ENCODE measurements at places on chromosomes 7 and 10.

DNA sequence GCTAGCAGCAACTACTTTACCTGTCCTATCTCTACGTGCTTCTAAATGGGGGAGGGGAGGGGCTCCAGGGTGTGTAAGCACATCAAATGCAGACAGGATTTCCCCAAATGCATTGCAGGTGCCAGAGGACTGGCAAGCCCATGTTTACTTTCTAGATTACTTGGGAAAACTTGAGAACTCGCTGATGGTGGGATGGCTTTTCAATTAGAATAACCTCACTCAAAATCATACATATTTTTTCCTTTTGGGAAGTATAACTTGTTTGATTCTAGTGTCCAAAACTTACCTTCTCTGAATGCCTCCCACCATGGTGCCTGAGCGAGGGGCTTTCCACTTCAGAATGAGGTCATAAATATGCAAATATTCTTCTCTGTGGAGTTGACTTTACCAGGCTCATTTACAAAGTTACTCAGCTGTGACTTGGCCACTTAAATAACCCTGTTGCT, 191.3 kb upstream of the RHOBTB1 start:
- DNase-seq, result no peak

- DNase-seq, result no peak
Observed at GRCh38 chr10:21095073-21095472, 198.0 kb upstream of the NEBL start.

GRCh38 chr10:109902992-109903947, 20.0 kb downstream of the XPNPEP1 start:
- no peak for DNase-seq

- no peak for DNase-seq
Observed at GRCh38 chr10:116185199-116185867, 87.7 kb downstream of the GFRA1 start.

DNA sequence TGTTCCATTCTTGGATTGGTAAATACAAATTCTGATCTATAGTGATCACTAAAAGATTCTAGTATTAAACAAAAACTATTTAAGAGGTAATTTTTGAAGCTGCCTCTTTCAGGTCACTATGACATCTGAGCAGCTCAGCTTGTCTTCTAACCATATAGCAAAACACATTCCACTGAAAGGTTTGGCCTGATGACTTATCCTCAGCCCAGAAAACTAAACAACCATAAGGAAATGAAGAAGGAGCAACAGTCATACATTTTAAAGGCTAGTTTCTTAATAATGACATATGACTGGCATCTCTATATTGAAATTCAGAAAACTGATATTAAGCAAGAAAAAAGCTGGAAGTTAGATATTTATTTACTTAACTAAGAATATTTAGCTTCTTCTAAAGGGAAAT, 24.6 kb downstream of the NT5C2 start:
- DNase-seq, result no peak

DNA sequence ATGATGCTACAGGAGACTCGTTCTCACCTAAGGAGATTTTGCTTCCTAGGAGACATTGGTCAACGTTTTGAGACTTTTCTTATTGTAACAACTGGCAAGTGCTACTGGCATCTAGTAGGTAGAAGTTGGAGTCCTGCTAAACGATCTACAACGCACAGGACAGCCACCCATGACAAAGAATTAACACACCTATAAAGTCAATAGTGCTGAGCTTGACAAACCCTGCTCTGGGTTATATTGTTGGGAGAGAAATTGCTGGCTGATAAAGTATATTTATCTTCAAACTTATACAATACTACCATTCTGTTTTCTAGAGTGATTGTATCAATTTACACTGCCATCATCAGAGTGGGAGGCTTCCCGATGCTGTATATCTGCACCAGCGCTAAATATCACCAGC, 57.8 kb downstream of the SAMD9 start:
- DNase-seq, result no peak

GRCh38 chr7:158880973-158881372, 24.6 kb downstream of the DYNC2I1 start:
- no peak for DNase-seq

- DNase-seq, result no peak
Observed at GRCh38 chr10:97713339-97713825, at the start of gene MARVELD1. Gene MARVELD1, plus strand, starts transcription at chr10:97713730. Its CDS starts 147 bp downstream, at chr10:97713877.

DNA sequence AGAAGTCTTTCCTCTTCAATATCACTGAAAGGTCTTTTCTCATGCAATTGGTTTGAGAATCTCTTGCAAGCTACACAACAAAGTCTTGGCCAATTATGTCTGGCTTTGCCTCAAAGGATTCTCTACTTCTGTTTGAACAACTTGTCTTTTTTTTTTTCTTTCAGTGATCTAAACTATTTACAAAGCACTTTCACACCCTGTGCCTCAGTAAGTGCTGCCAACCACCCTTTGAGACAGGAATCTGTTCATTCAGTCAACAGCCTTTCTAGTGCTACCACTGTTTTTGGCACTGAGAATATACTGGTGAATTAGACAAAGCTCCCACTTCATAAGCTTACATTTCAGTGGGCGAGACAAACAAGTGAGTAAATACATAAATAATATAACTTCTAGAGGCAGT, 26.9 kb upstream of the SDK1 start:
- no peak for DNase-seq

DNA sequence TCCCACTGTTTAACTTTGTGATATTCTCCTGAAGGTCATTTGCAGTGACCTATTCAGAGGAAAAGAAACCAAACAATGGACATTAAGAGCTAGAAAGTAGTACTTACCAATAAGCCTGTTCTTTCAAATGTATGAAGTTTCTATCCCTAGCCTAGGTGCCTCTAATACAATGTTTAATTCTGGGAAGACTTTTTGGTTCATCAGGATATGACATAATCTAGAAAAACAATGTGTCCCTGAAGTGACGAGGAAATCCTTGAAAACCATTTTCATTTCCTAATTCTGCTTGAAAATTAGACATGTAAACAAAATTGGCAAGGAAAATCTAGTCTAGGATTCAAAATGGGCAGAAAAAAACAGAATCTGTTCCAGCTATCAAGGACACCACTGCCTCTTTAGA, 36.1 kb downstream of the ARHGAP19 start:
- no peak for DNase-seq

- DNase-seq, result no peak
Observed at GRCh38 chr7:44819292-44819691, 22.8 kb downstream of the PPIA start.

DNA sequence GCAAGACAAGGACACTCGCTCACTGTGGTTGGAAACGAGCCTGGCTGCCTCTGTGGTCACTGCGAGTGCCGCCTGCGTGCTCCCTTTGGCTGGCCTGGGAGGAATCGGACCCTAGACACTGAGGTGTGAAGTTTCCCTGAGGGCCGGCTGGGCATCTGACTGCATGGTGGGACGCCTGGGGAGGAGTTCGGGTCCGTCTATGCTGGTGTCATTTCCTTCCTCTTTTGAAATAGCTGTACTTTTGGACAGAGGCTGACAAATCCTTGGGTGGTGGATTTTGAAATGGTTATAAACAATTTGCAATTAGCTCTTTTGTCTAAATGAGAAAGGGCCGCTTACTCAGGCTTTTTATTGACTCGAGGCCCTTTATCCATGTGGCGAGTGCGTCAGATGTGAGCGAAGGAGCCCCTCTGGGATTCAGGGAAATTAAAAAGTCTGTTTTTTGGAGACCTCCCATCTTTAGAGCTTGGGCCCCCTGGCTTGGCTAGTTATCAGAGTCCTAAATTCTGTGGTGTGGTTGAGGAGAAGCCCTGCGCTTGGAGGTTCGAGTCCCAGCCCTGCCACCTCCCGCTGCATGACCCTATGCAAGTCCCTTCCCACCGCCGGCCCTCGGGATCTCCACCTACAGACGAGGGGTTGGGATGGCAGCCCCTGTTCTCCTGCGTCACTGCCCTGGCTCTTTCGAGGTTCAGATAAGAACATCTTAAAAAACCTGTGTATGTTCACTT, 147.1 kb downstream of the RGS10 start:
- peak; percentile 15 for DNase-seq

- no peak for DNase-seq
Observed at GRCh38 chr7:1248143-1248915, 15.7 kb downstream of the UNCX start.

DNA sequence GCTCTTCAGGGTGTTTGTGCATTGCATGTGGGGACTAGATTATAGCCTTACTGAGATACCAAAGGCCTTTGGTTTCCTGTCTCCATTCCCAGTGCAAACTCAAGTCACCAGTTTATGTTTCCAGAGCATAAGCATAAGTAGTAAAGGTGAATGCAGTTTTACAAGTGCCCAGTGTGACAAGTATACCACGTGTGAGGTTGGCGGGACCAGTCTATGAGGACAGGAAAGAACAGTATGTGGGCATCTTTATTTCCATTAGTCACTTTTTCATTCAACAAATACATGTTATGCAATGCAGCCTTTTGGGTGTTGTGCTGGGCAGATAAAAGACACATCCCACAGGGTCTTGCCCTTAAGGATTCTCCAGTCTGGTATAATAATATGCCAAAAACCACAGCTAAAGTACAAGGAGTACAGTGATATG, 146.5 kb downstream of the ARID5B start:
- DNase-seq, result no peak

GRCh38 chr10:5523796-5524574, 776 bp upstream of the CALML3 start:
- no peak for DNase-seq

- DNase-seq, result no peak
Observed at GRCh38 chr10:62059217-62059920, 157.9 kb downstream of the ARID5B start.

DNA sequence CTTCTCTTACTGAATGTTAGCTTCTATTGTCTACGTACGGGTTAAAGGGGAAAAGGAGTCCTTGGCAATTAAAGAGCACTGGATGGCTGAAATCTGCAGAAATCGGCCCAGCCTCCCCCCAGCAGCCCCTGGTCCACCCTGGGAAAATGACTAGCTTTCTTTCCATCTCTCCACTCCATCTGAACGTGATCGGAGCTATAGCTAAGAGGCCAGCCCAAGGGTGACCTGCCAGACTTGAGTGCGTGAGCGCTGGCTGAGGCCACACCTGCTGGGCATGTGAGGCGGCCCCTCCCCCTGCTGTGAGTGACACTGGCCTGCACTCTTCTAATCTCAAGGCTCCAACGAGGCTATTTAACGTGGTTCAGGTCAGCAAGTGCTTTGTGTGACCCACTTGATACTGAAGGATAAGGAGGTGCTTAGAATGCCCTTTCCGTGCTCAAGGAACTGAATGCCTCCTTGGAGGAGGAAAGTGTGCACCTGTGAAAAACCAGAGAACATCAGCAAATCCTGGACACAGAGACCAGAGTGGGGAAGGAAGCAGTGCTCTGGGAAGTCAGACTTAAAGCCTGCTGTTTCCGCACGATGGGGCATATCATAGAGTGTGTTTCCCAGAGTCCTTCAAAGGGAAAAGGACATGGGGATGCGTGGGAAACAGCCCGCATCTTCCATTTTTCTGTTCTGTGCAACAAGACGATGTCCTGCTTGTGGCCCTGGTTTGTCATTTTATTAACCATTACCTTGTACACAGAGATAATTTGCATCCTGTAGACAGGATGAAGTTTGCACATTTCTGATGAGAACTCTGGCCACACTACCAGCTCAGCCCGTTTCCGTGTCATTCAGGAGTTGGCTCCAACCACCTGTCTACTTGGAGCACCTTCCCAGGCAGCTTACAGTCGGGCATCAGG, 12.5 kb upstream of the MNX1 start:
- DNase-seq, result no peak

- no peak for DNase-seq
Observed at GRCh38 chr7:17367502-17367901, 69.0 kb downstream of the AHR start.

GRCh38 chr10:12961416-12962205, 39.9 kb downstream of the CCDC3 start:
- no peak for DNase-seq

- DNase-seq, result no peak
Observed at GRCh38 chr10:80365510-80365909, 8.9 kb downstream of the DYDC2 start.

DNA sequence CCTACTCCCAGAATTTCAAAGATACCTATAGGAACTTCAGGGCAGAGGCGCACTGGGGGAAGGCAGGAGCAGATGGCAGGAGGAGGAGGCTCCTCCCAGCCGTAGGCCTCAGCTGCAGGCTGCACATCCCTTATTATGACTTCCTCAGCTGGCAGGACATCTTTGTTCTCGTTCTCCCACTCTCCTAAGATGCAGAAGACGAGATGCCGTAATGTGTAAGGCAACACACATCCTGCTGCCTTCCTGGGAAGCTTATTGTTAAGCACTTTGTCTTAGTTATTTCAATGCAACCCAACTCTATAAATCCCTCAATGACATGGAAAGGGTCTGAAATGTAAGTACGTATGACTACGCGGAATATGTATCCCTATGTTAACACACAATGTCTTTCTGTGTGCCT, 599.8 kb upstream of the MGMT start:
- DNase-seq, result no peak

- no peak for DNase-seq
Observed at GRCh38 chr7:128168667-128169210, 72.3 kb upstream of the LEP start.

GRCh38 chr7:30934732-30935568, 23.3 kb downstream of the AQP1 start:
- DNase-seq, result no peak

DNA sequence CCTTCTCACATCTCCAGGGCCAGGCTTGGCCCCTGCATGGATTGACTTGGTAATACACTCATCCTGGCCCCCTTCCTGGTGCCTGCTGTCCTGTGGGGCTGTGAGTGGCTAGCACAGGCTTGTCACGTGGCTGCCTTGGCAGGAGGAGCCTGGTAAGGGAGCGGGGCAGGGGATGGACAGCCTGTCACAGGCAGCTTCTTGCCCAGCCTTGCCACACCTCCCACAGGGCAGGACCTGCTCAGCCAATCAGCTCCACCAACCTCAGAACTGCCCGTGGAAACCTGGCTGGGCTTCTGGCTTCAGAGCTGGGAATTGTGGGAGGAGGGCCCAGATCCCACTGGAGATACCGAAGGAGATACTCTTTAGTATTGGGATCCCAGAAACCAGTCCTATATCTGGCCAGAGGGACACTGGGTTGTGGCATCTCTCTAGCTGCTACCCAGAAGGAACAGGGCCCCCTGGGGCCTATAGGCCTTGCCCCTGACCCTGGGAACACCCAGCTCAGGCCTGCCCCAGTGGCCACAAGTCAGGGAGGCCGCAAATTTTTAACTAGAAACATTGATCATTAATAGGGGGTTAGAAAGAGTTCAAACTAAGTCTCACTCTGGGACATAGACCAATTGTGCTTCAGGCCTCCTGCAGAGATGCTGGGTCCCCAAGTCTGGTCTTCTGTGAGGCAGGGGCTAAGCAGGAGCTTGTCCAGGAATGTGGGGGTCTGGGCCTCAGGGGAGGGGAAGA, at the start of gene HOGA1:
Gene HOGA1, plus strand, starts transcription at position 330 of the 738 bp plus-strand sequence. Its CDS starts 315 bp downstream, at position 645.
- DNase-seq, result peak; percentile 90
